ENCODE measurements at places on chromosomes 7 and 10.
A peak's percentile ranks its signal among the peaks of the same experiment; 100 is the strongest.

- no peak for DNase-seq
These were observed 194.9 kb downstream of the SUGCT start for GRCh38 chr7:40329601-40330153.

DNA sequence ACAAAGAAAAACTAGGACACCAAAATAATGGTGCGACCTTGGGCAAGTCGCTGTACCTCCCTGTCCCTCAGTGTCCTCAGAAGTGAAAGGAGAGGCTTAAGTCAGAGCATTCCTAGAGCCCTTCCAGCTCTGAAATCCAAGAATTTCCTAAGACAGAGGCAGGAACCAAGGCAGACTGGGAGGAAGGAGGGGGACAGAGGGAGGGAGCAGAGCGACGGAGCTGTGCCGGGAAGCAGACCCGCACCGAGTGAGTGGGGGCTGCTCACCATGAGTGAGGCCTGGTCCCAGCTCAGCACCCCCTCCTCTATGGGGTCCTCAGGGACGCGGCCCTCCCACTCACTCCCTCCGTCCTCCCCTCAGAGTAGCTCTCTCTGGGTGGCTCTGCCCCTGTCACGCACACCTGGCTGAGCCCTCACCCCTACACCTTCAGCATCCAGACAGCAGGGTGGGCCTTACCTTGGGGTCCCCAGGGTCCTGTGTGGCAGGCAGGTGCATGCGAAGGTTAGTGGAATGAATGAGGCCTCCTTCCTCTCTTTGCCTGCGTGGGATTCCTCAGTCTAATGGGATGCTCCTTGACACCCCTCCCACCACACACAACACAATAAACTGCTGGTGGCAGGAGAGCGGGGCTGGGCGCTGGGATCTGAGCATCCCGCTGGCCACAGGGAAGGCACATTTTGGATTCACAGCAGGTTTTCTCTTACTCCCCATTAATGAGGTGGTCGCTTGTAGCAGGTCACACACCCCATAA lies 4.6 kb upstream of the SMARCD3 start:
- DNase-seq: no peak

GRCh38 chr7:50664461-50664922 lies 99.3 kb upstream of the DDC start:
- DNase-seq: no peak

- DNase-seq: no peak
These were observed 162.5 kb downstream of the GPR37 start for GRCh38 chr7:124603066-124603465.

DNA sequence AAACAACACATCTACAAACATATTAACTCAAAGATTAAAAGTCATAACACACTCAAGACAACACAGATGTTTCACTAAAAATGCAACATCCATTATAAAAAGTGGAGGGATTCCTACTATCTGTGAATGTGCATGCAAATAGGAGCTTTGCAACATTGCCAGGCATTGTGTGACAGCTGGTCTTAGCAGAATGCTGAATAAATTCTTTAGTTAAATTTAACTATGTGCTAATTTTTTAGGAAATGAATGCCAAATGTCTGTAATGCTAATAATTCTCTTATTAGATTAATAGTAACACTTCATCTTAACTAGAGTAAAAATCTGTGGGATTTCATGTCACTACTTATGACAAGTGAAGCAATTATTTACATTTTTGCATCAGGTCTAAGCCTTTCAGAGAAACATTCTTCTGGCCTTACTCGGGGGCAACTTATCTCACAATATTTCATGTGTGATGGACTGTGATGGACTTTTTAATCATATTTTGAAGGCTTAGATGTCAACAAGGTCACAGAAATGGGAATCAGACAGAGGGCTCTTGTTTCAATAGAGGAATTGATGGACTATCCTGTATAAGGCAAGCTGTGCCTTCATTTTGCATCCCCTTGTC lies 524.6 kb upstream of the KCND2 start:
- no peak for DNase-seq

DNA sequence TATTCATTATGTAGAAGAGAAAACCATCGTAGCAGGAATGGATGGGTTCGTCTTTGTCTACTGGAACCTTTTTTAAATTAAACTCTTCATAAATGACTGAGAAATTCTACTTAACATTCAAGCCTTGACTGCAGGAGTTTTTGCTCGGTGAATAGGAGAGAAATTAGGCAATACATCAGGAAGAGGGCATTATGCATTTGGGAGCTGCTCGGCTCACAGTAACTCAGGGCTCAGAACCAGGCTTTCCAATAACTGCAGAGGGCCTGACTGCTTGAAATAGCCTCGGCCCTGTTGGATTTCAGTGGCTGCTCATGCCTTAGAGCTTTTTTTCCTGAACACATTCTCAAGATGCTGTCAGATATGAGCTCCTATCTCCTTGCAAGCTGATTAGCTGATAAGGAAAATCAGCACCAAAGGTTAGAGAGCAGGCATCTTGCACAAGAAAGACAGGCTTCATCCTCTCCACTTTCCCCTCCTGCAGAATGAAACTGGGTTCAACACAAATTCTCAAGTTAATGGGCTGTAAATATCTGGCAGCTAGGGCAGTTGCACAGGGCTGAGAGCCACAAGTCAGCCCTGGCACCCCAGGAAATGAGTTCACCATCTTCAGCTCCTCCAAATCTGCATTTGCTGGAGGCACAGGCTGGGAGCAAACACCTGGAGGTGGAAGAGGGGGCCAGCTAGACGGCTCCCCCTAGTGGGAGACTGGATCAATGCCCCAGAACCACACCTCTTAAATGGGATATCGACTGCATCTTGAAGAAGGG lies 24.3 kb downstream of the TECTB start:
- no peak for DNase-seq

- no peak for DNase-seq
These were observed 28.5 kb downstream of the MKLN1 start for GRCh38 chr7:131355917-131356777.

GRCh38 chr10:54800741-54801421 lies at the start of gene PCDH15:
PCDH15 (minus strand) TSS chr10:54801231; CDS start chr10:54664262, 136,969 bp downstream.
- no peak for DNase-seq

- DNase-seq: no peak
These were observed 60.8 kb downstream of the PTTG1IP2 start for GRCh38 chr7:90530263-90530662.

GRCh38 chr7:148622887-148623585 lies 32.5 kb downstream of the C7orf33 start:
- DNase-seq: no peak

DNA sequence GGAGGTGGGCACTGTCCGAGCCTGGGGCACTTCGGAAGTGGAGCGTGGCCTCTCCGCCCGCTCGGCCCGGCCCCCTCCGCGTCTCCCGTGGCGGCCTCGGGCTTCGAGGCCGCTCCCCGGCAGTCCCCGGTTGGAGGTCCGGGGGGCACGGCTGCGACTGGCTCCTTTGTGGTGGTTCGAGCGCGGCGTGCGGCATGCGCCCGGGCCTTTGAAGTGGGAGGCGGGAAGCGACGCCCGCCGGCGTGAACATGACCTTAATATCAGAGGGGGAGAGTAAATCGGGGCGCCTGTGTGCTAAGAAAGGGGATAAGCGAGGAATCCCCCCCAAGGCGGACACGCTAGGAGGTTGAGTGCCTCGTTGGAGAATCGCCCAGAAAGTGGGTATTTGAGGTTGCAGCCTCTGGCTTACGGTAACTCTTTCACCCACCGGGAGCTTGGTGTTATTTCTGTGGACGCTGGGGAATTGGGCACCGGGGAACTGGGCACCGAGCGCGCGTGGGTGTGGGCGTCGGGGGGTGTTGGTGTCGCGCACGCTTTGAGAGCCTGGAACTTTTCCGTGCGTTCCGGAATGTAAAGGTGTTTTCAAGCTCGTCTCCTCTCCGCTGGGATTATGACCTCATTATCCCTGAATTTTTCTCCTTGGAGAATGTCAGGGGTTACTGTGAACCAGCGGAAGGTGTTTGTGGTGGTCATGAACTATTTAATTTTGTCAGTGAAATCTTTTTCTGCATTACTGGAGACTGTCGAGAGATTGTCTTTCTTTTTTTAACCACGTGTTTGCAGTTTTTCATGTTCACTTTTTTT lies 660 bp downstream of the SUV39H2 start:
- DNase-seq: no peak

- DNase-seq: no peak
These were observed 736 bp downstream of the SHH start for GRCh38 chr7:155811560-155811894.

GRCh38 chr7:112053737-112054069 lies 152.5 kb downstream of the DOCK4 start:
- DNase-seq: no peak

- DNase-seq: peak; percentile 21
These were observed 16.7 kb downstream of the VIPR2 start for GRCh38 chr7:159127691-159128642.

GRCh38 chr7:127771707-127772106 lies 119.7 kb downstream of the SND1 start:
- DNase-seq: no peak

GRCh38 chr7:140738280-140738679 lies 41.8 kb downstream of the NDUFB2 start:
- DNase-seq: no peak

- no peak for DNase-seq
These were observed 88.8 kb downstream of the SUGCT start for GRCh38 chr7:40223451-40224127.

- DNase-seq: no peak
These were observed 727.4 kb upstream of the NRP1 start for GRCh38 chr10:34061841-34062240.

DNA sequence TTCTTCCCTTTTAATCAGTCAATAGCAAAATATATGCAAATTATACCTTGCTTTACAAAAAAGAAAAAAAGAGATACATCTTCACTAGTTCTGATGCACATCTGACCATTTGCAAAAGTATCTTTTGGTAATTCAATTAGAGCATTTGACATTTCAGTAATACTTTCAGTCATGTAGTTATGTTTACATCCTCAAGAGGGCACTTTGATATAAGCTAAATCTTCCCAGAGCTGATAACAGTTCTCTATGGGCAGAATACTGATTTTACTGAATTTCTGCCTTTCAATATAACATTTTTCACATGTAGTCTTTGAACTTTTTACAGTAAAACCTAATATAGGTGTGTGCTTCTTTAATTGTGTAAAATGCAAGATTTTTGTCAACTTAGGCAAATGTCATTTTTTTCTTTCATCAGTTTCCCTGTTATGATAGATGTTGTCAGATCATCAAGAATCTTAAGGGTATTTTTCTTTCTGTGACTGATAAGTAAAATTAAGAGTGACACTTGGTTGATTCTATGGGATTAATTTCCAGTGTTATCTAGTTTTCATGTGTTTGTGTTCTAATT lies 703.5 kb upstream of the SEMA3D start:
- DNase-seq: no peak

GRCh38 chr10:75101416-75102251 lies 9.8 kb upstream of the SAMD8 start:
- DNase-seq: no peak

DNA sequence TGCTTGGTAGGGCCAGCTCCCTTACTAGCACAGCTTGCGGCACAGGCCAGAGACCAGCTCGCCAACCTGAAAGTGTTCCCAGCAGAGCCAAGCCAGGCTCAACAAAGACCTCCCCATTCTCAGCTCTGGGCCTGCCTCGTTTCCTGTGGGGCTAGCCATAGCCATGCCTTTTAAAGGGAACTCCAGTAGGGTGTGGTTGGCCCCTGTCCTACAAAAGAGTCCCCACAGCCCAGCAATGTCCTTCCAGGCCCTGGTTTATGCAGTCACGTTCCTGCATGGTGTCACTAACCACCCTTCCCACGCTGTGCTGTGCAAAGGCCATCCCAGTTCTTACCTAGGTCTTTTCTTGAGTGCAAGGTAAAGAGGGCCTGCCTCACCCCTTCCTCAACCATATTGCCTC lies 87.8 kb upstream of the LRRC4 start:
- DNase-seq: no peak

Measured in RWPE2 (cell line).